Umbilical cord (tissue), 2 donors: ENCODE measurements at places on chromosomes 3 and 15.

GRCh38 chr3:43692971-43693370, 2.2 kb downstream of the ABHD5 start:
- DNase-seq: no peak

DNA sequence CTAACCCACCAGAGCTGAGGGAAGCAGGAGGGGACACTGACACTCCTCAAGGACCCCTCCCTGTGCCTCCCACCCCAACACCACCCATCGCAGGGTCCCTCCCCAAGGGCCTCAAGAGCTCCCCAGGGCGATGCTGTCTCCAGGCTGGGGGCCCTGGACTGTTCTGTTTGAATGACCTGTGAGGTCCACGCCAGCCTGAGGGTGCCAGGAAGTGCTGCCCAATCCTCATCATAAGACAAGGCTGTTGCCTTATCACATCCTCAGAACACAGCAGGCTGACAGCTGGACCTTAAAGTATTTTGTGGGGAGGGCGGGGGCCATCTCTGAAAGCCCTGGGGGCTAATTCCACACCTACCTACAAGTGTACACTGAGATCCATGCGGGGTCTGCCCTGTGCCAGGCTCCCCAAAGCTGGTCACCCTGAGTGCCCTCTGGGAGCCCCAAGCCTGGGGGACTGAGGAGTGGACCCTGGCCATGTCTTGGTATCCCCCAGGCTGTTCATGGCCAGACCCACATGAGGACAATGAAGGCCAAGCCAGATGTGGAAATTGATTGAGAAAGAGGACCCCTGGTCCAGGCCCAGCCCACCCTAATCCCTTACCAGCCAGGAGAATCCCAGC, 23.8 kb upstream of the GOLGA6C start:
- no peak for DNase-seq

DNA sequence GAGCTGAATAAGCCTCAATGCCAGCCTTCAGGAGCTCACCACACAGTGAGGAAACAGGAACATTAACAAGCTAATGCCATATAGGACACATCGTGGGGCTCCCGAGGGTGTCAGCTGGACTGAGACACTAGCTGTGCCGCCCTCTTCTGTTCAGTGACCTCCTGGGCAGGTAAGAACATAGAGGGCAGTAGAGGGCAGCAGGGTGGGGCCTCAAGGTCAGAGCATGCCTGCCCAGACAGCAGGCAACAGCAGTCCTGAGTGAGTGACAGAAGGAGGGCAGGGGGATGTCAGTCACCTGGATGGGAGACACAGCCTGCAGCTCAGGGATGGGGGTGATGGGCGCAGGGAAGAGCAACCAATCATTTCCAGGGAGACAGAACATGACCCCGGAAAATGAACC, 15.5 kb downstream of the NTRK3 start:
- no peak for DNase-seq

DNA sequence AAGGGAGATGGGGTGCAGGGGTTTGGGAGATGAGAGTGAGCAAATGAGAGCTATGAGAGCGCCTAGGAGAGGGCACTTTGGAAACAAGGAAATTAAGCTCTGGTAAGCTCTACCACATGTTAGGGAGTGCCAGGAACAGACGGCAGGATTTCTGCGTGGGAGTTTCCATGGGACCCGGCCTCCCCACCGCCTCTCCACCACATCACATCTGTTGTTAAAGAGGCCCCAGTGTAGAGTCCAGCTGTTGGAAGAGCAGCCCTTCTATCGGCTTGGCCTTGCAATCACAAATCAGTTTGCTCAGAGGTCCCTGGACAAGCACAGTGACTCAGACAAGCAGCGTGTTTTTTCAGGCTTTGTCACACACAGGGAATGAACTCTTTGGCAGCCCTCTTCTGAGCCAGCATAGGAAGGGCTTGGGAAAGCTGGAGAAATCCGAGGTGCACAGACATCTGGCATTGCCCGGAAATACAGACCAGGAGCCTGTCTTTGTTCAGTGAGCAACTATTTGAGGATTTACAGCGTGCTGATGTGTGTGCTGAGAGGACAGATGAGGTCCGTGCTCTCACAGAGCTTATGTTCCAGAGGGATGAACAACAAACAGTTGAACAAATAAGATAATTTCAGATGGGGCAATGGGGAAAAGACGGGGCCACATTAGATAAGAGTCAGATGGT, 370.6 kb upstream of the PROK2 start:
- peak; percentile 94 for DNase-seq

GRCh38 chr3:128946411-128946810, 47.5 kb downstream of the CFAP92 start:
- DNase-seq: no peak

DNA sequence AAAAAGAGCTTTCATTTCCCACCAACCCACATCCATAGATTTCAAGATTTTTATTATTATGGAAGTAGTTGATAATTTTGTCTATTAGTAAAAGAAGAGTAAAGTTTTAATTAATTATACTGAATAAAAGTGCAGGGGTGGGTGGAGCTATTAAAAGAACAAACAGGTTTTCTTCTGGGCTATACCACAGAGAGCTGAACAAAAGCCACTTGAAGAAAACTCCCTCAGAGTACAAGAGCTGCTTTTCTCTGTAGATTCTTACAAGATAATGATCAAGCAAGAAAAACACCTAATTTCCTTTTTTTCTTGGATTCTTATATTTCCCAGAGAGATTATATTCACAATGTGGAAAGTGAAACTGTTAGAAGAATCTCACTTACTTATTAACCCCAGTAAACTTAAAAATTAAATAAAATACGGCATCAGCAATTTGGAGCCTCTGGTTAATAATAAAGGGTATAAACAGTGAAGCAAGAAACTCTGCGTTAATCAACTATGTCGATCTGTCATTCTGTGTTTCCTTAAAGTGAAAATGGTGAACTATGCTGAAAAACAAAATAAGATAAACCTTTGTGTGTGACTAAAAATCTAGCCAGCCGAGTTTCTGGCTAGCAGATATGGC, 84.9 kb downstream of the THBS1 start:
- no peak for DNase-seq

GRCh38 chr15:58696738-58697137, 52.8 kb downstream of the ADAM10 start:
- DNase-seq: no peak

DNA sequence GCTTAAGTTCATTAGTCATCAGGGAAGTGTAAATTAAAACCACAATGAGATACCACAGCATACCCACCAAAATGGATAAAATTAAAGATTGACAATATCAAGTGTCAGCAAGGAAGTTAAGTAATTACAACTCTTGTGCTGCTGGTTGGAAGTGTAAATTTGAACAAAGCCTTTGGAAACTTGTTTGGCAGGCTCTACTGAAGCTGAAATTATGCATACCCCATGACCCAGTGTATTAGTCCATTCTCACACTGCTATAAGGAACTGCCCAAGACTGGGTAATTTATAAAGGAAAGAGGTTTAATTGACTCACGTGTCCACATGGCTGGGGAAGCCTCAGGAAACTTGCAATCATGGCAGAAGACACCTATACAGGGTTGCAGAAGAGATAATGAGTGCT, 196.1 kb downstream of the PDCD6IP start:
- no peak for DNase-seq

DNA sequence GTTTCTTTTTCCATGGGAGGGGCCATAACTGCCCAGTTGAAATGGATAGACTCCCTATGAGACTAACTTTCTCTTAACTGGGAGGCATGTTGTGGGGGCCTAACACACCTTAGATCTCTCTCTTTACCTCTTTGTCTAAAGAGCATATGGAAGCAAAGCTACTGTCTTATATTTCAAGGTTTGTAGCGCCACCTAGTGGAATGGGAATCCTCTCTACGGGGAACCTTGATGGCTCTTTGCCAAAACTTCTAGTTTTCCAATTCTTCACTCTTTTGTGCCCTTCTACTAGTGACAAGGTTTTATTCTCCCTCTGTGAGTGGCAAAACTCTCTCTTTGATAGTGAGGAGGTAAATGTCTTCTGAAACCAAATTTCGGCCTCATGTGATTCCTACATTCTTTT, 1030.4 kb upstream of the CADM2 start:
- DNase-seq: no peak

DNA sequence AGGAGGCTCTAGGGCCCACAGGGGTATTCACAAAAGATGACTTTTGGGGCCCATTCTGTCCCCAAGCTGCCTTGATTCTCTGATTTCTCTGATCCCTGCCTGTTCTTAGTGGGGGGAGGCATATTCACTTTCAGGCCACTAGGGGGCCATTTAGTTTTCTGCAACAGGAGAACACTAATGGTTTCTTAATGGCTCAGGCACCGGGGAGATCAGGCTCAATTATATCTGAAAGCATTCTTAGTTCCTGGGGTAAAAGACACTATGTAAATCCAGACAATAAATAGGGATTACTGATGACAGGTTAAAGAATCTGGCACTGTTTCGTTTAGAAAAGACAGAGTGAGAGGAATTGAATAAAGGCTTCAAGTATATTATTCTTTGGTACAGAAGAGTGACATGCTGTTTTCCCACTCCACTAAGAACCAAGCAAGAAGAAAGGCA, 2.5 kb upstream of the INAFM2 start:
- peak; percentile 72 for DNase-seq

DNA sequence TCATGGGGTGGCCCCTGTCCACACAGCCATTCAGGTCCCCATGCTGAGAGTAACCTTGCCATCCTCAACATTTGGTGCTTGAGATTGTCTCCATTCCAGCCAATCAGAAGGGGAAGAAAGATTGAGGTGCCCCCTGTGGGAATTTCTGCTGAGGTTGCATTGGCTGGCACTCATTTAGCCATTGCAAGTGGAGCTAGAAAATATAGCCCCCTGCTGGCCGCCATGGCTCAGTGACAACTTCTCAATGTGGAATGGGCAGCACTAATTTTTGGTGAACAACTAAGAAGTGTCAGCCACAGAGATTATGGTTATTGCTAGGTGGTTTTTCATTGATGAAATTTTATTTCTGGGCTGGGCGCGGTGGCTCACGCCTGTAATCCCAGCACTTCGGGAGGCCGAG, 22.0 kb downstream of the COL6A6 start:
- peak; percentile 46 for DNase-seq

GRCh38 chr3:42814914-42815507, 5.8 kb downstream of the ACKR2 start:
- no peak for DNase-seq

DNA sequence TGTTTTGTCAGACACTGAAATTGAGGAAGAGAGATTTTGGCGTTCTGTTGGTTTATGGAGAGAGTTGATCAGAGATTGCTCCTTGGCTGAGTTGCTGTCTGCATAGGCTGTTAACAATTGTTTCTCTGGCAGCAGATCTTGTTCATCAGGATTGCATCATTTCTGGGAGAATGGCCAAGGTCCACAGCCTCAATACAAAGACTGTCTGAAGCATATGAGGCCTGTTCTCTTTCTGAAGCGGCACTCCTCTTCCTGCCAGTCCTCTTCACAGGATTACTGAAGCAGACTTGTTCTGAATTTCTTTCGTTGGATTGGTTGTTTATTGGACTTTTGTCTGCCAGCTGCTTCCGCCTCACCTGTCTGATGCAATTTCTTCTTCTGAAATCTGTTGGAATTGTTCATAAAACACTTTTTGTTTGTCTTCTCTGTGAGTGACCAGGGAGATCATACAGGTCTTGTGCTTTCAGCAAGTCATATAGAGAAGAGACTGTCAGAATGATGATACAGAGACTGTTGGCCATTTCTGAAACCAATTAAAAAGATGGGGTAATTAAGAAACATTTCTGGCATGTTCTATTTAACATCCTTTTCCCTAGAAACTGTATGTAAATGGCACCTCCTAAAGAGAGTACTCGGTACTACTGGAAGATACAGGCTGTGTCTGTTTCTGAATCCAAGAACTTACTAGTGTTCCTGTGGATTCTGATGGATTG, 25.5 kb downstream of the SETD5 start:
- DNase-seq: peak; percentile 97

GRCh38 chr3:144314946-144315345, 343.3 kb downstream of the DIPK2A start:
- no peak for DNase-seq
